Hematopoietic multipotent progenitor cell treated with erythropoietin and hydrocortisone succinate and interleukin-3 and kit ligand, for 4 days (in vitro differentiated cells): ENCODE measurements at places on chromosomes 12 and 14.

DNA sequence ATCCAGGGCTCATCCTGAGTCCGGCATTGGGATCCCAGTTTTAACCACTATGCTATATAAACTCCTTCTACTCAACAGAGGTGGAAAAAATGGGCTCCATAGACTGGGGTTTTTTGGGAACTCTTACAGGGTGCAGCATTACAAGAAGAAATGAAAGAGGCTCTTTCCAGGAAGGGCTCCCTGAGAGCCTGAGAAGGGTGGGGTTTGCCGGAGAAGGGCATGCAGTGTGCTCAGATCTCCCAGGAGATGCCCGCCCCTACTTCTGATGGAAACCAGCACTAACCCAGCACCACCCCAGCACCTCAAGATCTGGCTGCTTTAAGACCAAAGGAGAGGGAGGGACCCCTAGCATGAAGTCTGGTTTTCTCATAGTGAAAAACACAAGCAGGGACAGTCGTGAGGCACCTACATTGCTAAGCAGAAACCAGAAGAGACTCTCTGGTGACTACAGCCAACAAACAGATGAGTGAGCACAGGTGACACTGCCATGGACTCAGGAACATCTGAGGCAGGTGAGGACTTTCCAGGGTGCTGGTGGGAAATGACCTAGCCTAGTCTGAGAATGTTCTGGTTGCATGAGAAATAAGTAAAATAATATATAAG lies 43.9 kb upstream of the HSP90B1 start:
- DNase-seq: no peak

- DNase-seq: no peak
These were observed 82.5 kb downstream of the PRICKLE1 start for GRCh38 chr12:42507081-42507480.

- no peak for DNase-seq
These were observed 282.3 kb upstream of the DIO2 start for GRCh38 chr14:80493620-80494019.

GRCh38 chr12:45124485-45125155 lies 73.7 kb upstream of the DBX2 start:
- no peak for DNase-seq

DNA sequence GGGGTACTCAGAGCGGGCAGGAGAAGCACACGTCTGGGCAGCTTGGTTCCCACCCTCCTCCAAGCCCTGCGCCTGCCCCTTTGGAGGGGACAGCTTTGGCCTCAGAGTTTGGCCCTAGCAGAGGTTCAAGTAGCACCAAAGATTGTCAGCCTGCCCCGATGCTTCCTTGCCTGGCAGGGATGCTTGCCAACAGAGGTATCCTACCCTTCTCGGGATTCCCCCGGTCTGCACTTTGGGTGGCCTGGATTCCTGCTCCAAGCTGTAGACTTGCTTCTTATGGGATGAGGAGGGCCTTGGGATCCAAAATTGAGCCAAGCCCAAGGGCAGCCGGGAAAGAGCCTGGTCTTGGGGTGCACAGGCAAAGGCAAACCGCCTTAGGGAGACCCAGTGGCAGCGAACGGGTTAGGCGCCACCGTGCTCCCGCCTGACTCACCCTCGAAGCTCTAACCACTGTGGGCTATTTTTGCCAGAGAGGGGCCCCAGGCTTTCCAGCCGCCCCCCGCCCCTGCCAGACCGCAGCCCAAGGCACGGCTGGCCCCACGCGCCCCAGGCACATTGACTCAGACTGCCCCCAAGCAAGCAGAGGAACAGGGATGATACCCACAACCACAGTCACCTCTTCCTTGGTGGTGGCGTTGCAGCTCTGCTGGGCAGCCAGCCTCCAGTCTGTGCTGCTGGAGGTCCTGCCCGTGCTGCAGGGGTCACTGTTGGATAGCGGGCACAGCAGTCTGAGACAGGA lies 847 bp upstream of the WNT10B start:
- DNase-seq: peak; percentile 63

DNA sequence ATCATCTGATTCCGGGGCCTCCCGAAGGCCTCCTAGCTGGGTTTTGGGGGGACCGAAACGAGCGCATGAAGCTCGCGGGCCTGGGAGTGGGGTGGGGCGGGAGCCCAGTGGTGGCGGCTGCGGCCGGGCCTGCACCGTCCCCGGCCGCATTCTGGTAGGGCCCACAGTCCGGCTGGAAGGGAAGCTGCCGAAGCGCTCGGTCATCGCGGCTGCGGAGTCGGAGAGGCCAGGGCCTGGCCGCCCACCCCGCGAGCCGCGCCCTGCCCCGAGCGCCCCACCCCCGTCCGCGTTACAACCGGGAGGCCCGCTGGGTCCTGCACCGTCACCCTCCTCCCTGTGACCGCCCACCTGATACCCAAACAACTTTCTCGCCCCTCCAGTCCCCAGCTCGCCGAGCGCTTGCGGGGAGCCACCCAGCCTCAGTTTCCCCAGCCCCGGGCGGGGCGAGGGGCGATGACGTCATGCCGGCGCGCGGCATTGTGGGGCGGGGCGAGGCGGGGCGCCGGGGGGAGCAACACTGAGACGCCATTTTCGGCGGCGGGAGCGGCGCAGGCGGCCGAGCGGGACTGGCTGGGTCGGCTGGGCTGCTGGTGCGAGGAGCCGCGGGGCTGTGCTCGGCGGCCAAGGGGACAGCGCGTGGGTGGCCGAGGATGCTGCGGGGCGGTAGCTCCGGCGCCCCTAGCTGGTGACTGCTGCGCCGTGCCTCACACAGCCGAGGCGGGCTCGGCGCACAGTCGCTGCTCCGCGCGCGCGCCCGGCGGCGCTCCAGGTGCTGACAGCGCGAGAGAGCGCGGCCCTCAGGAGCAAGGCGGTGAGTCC lies at the start of gene KLC1:
Gene KLC1 (plus strand): TSS at position 528 of the 819 bp plus-strand sequence. CDS start 25,354 bp downstream, outside the sequence.
- DNase-seq: peak; percentile 84

DNA sequence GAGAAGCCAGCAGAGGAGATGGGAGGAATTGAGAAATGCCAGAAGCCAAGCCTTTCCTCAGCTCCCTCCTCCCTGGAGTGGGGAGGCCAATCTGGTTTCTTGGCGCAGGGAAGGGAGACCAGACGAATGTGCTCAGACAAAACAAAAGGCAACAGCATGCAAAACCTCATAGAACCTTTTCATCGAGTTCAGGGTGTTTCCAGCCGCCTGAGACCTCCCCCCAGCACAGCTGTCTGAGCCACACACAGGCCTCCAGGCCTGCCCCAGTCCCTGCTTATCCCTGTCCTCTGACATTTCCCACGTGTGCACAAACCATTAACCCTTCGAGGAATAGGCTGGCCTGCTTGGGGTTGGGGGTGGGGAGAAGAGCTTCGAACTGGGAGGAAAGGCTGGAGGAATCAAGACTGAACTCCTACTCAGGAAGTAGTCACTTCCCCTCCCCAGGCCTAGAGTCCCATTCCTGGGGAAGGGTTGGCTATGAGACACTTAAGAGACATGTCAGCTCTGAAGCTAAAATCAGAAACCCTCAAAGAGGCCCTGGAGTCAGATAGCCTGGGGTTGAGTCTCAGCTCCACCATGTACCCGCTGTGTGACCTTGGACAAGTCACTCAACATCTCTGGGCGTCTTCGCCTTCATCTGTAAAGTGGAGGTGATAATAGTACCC lies 10.7 kb downstream of the TBX3 start:
- no peak for DNase-seq

DNA sequence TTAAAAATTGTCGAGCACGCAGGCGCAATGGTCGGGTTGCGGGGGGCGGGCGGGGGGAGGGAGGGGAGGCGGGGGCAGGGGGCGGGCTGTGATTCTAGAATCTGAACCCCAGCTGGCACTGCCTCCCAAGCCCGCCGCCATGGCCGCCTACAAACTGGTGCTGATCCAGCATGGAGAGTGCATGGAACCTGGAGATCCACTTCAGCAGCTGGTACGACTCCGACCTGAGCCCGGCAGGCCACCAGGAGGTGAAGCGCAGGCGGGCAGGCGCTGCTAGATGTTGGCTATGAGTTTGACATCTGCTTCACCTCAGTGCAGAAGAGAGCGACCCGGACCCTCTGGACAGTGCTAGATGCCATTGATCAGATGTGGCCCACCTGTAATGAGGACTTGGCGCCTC lies 118.4 kb downstream of the NTN4 start:
- DNase-seq: no peak

- no peak for DNase-seq
These were observed 2.9 kb downstream of the CLECL1 start for GRCh38 chr12:9730011-9730410.

- DNase-seq: no peak
These were observed 15.5 kb downstream of the BAZ2A start for GRCh38 chr12:56614627-56615026.

DNA sequence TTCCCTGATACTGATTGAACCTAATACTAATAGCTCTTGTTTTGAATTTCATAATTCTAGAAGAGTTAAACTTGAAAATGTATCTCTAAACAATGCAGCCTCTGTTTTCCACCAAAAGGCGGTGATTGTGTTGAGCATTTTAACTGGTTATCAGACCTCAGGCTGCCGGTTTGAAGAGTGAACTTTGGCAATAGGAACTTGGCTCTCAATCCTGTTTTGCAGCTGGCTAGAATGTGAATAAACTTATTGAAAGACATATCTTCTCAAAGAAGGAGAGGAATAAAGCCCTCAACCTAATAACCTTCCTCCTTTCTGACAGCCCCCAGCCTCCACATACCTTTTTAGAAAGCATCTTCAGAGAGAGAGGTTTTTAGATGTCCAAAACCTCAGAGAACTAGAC lies 105.4 kb downstream of the SRGAP1 start:
- no peak for DNase-seq

DNA sequence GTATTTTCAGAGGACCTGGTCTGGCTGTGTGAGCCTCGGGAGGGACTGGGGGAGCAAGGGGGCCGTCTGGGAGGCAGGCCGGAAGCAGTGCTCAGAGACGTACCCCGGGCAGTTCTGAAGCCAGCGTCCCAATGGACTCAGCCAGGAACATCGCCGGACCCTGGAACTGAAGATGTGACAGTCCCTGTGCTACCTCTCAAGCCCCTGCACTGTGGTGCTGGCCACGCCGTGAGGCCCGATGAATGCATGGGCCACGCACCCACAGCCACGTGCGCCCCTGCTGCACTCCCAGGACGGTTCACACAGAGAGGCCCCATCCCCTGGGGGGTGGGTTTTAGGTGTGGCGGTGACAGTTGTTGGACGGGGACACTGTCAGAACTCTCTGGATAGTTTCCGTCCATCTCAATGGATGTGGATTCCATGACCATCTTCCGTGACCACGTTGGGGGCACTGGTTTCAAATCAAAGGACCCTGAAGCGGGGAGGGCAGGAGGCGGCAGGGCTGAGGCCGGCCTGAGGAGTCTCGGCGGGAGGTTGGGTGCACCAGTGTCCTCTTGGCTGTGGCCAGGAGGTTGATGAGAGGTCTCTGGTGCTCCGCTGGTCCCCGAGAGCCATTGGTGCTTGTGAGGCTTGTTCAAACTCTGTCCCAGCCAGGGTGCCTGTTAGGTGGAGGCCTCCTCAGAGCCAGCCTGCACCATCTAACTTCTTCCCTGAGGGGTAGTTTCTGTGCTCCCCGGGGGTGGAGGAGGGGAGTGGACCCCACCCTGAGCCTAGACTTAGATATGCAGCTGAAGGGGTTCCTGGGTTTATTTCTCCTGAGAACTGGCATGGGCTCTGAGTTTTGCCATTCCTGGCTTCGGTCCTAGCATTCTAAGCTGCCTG lies 36.3 kb upstream of the TSPAN9 start:
- DNase-seq: no peak

- DNase-seq: peak; percentile 1
These were observed 392.7 kb downstream of the RPS29 start for GRCh38 chr14:49193332-49194065.

GRCh38 chr12:68416826-68417225 lies 84.7 kb upstream of the MDM1 start:
- no peak for DNase-seq

- DNase-seq: no peak
These were observed 19.7 kb downstream of the SLC41A2 start for GRCh38 chr12:104938371-104938770.

DNA sequence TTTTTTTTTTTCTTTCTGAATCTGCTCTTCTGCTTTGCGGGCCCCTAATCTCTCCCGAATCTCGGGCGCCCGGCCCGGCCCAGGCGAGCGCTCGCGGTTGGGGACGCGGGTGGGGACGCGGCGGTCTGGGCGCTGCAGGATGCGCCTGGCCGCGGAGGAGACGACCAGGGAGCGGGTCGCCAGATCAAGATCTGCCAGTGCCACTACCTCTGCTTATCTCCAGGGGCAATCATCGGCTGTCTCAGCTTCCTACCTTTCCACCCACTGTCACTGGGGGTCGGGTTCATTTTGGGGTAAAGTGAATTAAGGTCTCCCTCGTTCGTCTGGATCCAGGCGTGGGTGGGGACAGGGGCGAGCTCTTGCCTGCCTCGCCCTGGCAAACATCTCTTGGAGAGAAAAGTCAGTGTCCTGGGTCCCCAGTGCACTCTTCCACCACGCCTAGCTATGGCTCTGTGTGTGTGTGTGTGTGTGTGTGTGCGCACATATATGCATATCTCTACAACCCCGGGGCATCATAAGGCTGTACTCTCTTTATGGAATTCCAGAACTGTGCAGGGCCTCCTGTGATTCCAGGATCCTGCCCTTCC lies 422.3 kb downstream of the VRK1 start:
- peak; percentile 5 for DNase-seq

- DNase-seq: peak; percentile 19
These were observed 1.5 kb downstream of the ATP2B1 start for GRCh38 chr12:89706986-89707702.

GRCh38 chr12:101027816-101028215 lies 182.2 kb downstream of the SLC5A8 start:
- DNase-seq: no peak

- DNase-seq: no peak
These were observed 4.2 kb downstream of the ACTN1 start for GRCh38 chr14:68974759-68975347.

DNA sequence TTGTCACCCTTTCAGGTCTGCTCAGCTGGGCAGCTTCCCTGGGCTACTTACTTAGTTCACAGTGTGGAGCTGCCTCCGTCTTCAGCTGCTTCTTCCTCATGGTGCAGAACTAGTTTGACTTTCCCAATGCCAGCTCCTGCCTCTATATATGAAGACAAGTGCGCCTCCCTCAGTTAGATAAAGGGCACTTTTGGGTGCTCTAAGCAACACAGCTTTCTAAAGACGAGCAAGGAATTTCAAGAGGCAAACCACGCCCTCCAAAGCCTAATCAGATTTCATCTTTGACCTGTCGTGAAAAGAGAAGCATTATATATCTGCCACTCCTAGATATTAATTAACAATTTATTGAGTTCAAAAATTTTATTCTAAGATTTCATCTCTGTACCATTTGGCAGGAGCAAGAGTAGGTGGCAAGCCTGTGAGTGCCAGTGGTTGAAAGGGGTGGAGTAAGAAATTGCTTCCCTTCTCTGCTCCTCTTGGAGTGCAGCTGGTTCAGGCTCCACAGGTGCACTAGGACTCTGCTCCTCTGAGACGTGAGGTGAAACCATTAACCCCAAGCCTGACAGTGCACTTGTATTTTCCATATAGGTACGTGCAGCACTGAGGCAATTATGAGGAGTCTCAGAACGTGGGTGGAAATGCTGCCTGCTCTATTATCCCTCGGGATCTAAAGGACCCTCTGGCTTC lies 2.1 kb upstream of the SLC11A2 start:
- DNase-seq: peak; percentile 93
